ENCODE measurements at places on chromosomes 4 and X. TPM values are rescaled to one million over a fixed set of nuclear protein-coding genes. Genes with fewer than 3 reads are reported as not detected.

- H3K4me1 ChIP-seq: no peaks in the 10 kb centered on the region
- H3K4me3 ChIP-seq: no peak overlapping the region
- no peaks in the 10 kb centered on the region for H3K27me3 ChIP-seq
- H3K36me3 ChIP-seq: peaks cover 9% of the 10 kb centered on the region
Observed at GRCh38 chr4:125008676-125009075, 296.1 kb upstream of the ANKRD50 start.

- no peaks in the 10 kb centered on the region for H3K4me1 ChIP-seq
- H3K4me3 ChIP-seq: no peak overlapping the region
- peaks cover 2% of the 10 kb centered on the region for H3K27me3 ChIP-seq
- no peaks in the 10 kb centered on the region for H3K36me3 ChIP-seq
- no peak overlapping the region for H3K27ac ChIP-seq
Observed at GRCh38 chrX:120301960-120302359, 9.3 kb downstream of the TMEM255A start.

- no peak overlapping the region for H3K27ac ChIP-seq
- DNase-seq: no peak
- no peak overlapping the region for H3K4me3 ChIP-seq
- H3K27me3 ChIP-seq: no peaks in the 10 kb centered on the region
- H3K36me3 ChIP-seq: peaks cover 7% of the 10 kb centered on the region
Observed at GRCh38 chr4:137226900-137227299, 305.4 kb downstream of the PCDH18 start.

GRCh38 chr4:186900232-186900900 lies 176.7 kb upstream of the FAT1 start:
- H3K4me1 ChIP-seq: no peaks in the 10 kb centered on the region
- no peak for DNase-seq
- no peaks in the 10 kb centered on the region for H3K36me3 ChIP-seq
- no peaks in the 10 kb centered on the region for H3K27me3 ChIP-seq
- H3K4me3 ChIP-seq: no peak overlapping the region

DNA sequence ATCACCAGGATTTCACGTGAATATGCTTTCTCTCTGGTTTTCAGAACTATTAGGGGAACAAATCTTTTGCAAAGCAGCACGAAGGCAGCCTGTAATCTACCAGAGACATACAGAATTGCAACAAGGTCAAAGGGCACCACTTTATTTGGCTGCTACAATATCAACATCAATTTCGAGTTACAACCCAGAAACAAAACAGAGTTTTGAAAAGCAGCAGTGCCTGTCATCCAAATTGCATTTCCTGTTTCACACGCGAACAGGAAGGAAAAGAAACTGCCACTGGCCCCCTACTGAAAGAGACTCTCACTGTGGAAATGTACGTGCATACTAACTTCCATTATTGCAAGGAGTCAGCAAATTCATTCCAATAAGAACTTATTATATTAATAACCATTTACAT lies 17.1 kb upstream of the C1QTNF7 start:
- no peaks in the 10 kb centered on the region for H3K27me3 ChIP-seq
- H3K4me3 ChIP-seq: no peak overlapping the region
- H3K27ac ChIP-seq: no peak overlapping the region
- no peaks in the 10 kb centered on the region for H3K36me3 ChIP-seq
- H3K4me1 ChIP-seq: no peaks in the 10 kb centered on the region
- DNase-seq: no peak

DNA sequence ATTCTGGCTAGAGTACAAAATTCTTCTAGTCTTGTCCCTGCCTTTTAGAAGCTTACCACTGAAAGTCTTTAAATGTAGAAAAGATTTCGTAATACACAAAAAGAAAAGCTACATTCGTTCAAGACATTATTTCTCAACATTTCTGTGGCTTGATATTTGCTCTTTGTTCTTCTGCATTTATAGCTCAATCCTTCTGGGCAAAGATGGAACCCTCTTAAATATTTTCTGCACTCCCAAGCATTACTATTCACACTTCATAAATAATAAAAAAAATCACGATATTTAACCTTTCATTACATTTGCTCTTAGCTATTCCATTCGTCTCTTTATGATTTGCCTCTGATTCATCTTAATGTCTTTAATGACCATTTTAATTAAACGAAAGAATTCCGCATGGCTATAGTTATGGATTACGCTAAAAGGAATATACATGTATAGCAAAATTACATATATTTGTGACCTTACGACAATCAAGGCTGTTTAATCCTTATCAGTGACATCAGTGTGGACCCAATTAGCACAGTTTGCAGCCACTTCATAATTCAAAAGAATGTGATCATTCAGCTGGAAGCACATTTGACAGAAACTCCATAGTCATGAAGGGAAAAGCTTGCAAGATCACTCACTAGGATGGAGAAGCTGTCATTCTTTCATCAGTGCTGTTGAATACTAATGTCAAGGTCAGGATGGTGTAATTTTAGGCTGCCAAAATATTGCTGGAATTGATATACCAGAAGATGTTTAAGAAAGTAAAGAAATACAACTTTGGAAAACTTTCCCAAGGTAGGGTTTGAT lies 1075.0 kb upstream of the TENM3 start:
- DNase-seq: no peak
- peaks cover 4% of the 10 kb centered on the region for H3K4me1 ChIP-seq
- H3K36me3 ChIP-seq: no peaks in the 10 kb centered on the region
- H3K4me3 ChIP-seq: no peak overlapping the region

GRCh38 chrX:63918611-63919010 lies 133.6 kb upstream of the ARHGEF9 start:
- H3K4me1 ChIP-seq: no peaks in the 10 kb centered on the region
- no peaks in the 10 kb centered on the region for H3K27me3 ChIP-seq
- H3K36me3 ChIP-seq: peaks cover 34% of the 10 kb centered on the region
- no peak overlapping the region for H3K27ac ChIP-seq

DNA sequence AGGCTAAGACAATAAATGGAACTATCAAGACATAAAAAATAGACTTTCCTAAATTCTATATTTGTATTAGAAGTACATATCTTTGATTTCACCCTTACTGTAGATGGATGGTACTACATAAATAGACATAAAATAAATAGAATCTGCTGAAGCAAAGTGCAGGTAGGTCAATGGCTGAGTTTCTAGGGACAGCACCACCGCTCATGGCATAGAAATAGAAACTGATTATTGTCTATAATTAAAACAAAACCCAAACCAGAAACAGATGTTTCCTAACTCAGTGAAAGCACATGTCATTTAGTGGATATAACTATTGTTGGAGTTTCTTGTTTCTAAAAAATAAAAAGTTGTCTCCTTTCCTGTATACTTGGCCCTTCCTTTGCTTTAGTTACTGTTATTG lies 387.3 kb upstream of the ADGRL3 start:
- no peaks in the 10 kb centered on the region for H3K4me1 ChIP-seq
- H3K36me3 ChIP-seq: no peaks in the 10 kb centered on the region
- no peak for DNase-seq
- H3K27me3 ChIP-seq: no peaks in the 10 kb centered on the region

DNA sequence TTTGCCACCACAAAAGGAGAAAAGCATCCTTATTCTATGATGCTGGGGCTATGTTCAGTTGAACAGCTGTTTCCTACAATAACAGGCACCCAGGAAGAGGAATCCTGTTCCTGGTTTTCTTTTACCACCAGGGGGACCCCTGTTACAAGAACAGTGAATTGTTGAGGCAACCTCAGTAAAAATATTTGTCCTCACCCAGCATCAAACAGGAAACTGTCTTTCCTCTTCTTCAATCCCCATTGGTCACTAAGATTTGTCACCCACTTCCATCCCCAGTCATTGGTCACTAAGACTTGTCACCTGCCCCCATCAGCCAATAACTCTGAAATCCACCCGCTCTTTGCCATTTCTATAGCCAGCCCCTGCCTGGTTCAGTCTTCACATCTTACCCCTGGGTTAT lies 143.5 kb upstream of the GALNT7 start:
- no peaks in the 10 kb centered on the region for H3K36me3 ChIP-seq
- no peak overlapping the region for H3K27ac ChIP-seq
- H3K4me3 ChIP-seq: no peak overlapping the region
- peaks cover 5% of the 10 kb centered on the region for H3K4me1 ChIP-seq

- no peak overlapping the region for H3K4me3 ChIP-seq
- H3K27me3 ChIP-seq: no peaks in the 10 kb centered on the region
- no peak overlapping the region for H3K27ac ChIP-seq
- no peaks in the 10 kb centered on the region for H3K4me1 ChIP-seq
- no peak for DNase-seq
Observed at GRCh38 chr4:59223292-59223941, 1976.7 kb upstream of the ADGRL3 start.

DNA sequence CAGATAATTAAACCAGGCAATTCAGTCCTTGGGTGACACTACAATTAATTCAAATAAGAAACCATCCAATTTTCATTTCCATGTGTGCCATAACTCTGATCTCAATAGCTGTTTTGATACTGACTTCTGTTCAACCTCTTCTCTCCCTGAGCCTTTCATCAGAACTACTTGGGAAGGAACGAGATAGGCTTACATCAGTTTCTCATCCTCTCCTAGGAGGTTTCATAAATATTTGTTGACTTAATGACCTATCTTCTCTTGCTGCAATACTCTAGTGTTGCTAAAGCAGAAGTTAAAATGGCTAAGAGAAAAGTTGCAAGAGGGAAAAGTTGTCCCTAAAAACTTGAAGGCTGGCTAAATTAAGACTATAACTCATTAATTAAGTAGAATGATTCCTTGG lies 41.8 kb downstream of the PRKG2 start:
- no peak for DNase-seq
- no peak overlapping the region for H3K27ac ChIP-seq
- no peak overlapping the region for H3K4me3 ChIP-seq
- no peaks in the 10 kb centered on the region for H3K27me3 ChIP-seq

DNA sequence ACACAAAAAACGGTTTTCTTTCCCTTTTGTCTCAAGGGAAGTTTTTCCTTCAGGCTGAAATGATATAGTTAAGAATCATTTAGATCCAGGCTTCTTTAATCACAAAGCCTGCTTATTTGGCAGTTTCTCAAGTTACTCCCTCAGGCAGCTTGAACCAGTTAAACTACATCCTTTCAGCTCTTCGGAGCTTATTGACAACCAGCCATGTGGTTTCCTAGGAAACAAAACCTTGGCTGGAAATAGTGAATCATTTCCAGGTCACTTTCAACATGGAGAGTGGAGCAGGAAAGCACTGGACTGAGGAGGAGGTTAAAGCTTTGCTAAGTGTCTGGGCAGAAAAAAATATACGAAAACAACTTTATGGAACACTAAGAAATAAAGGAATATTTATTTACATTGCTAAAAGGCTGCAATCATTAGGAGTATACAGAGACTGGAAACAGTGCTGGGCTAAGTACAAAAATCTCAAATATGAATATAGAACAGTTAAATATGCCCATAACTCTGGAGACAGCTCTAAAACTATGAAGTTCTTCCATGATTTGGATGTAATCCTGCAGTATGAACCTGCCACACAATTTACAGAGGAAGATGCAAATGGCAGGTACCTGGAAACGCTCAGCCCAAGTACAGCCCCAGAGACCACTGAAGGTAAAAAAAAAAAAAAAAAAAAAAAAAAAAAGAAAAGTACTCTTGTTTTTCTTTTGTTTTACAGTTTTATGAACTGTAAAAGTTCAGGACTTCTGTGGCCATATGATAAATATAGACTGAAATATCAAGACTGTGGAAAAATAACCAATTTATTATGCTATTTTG lies 23.2 kb upstream of the AASDH start:
- H3K27me3 ChIP-seq: no peaks in the 10 kb centered on the region
- H3K36me3 ChIP-seq: peaks cover 21% of the 10 kb centered on the region
- H3K4me1 ChIP-seq: no peaks in the 10 kb centered on the region
- H3K4me3 ChIP-seq: peak overlapping the region; percentile 42
- peak; percentile 59 for DNase-seq
- H3K27ac ChIP-seq: peak overlapping the region; percentile 79

- H3K27ac ChIP-seq: no peak overlapping the region
- H3K27me3 ChIP-seq: no peaks in the 10 kb centered on the region
- no peaks in the 10 kb centered on the region for H3K4me1 ChIP-seq
- no peak for DNase-seq
- H3K4me3 ChIP-seq: no peak overlapping the region
Observed at GRCh38 chr4:88722276-88722780, 24.7 kb upstream of the NAP1L5 start.

The ASB12 gene
- total RNA-seq: 0.29 TPM

The MXRA5 gene
- 0.99 TPM for total RNA-seq

The UPF3B gene
- 31.5 TPM for total RNA-seq

The WNK3 gene
- total RNA-seq: 22.8 TPM

The SLC2A9 gene
- total RNA-seq: 0.79 TPM
